ENCODE measurements at places on chromosomes 3 and 15. TPM values are rescaled to one million over a fixed set of nuclear protein-coding genes. Genes with fewer than 3 reads are reported as not detected.

The XIRP1 gene
- not detected for total RNA-seq

The MAP3K13 gene
- total RNA-seq: 17.9 TPM

The CPN2 gene
- not detected for total RNA-seq

The RPL22L1 gene
- 359 TPM for total RNA-seq

The KBTBD13 gene
- not detected for total RNA-seq

The P3H2 gene
- total RNA-seq: 19.0 TPM

The GOLGA6L7 gene
- total RNA-seq: not detected

Data from mammary microvascular endothelial cell (primary cell).